ENCODE measurements at places on chromosomes 6 and 20. TPM values are rescaled to one million over a fixed set of nuclear protein-coding genes. Genes with fewer than 3 reads are reported as not detected.

Gene TEAD3
- 11.6 TPM for total RNA-seq

Gene NCOA6
- 13.0 TPM for total RNA-seq

Gene CCDC28A
- 7.2 TPM for total RNA-seq

Gene ATP5F1E
- 18.9 TPM for total RNA-seq

Gene CDKAL1
- 5.7 TPM for total RNA-seq

Measured in cardiac ventricle fibroblast (primary cell).